ENCODE measurements at places on chromosomes 3 and 15.

GRCh38 chr3:190384309-190384756 lies 3.6 kb upstream of the CLDN16 start:
- peak; percentile 39 for DNase-seq

- DNase-seq, result peak; percentile 60
These were observed 48.7 kb upstream of the SKOR1 start for GRCh38 chr15:67776600-67776999.

DNA sequence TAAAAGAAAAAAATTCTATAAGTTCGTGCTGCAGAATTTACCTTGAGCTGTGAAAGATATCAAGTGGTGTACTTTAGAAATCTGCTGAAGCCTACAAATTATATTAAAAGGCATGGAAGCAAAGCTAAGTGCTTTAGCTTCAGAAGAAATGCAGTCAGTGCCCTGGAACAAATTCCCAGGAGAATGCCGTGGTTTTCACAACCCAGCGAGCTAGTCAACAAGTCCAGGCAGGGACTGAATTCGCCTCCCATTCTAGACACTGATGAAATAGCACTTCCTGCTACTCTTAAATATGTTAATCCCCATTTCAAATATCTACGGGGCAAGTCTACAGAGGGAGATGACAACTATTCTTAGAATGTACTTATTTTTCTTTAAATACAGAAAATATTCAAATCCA lies 326.4 kb upstream of the IGF1R start:
- no peak for DNase-seq

DNA sequence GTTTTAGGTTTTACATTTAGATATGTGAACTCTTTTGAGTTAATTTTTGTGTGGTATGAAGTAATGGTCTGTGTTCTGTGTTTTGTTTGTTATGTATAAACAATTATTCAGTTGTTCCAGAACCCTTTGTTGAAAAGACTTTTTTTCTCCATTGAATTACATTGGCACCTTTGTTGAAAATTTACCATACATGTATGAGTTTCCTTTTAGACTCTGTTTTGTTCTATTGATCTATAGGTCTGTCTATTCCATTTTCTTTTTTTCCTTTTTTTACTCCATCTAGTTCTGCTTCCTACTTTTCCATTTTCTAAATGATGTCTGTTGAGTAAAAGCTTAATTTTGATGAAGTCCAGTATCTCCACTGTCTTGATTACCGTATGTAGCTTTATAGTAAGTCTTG lies 31.4 kb downstream of the ARIH2 start:
- no peak for DNase-seq

DNA sequence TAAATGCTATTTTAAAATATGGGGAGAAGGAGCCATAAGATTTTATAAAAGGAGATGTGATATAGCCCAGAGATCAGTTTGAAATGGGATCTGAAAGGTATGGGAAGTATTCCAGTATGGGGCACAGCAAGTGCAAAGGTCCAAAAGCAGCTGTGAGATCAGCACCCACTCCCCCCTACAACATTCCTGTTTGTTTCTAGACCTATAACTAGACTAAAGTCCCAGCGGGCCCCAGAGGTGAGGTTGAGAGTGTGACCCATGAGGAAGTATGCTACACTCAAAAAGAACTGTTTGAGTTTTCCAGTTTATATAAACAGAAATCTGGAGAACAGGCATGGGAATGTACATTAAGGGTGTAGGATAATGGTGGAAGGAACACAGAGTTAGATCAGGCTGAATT lies 152.5 kb downstream of the TBC1D5 start:
- no peak for DNase-seq

- peak; percentile 60 for DNase-seq
These were observed 677.4 kb downstream of the SQOR start for GRCh38 chr15:46312133-46312740.

DNA sequence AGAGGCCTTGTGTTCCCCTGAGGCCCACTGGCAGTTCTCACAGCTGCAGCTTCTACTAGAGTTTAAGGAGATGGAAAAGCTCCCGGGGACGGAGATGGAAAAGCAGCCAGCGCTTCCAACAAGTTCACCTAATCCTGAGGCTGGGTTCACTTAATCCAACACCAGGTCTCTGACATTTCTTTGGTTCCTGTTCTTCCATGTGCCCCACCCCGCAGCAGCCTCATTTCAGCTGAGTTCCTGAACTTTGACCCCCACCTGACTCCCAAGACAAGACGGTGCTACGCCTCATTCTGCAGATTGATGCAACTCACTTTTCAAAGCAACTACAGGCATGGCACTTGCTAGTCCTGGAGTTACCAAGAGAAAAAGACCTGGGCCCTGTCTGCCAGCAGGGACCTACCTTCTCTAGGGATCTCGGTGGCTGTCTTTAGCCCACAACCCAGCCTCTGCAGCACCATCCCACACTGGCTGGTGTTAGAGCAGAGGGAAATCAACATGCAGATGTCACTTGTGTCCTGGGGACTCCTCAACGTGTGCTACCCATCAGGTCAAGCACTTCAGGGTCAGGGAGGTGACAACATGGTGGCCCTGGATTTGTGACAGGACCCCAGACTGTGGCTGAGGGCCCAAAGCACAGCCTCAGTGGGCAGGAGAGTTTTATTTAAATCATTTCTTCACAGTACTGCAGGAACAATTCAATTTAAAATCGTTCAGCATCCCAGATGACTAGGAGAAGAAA lies 406.1 kb downstream of the VPS13C start:
- DNase-seq, result no peak

Data from fibroblast of skin of back (primary cell).